GM12864 (cell line): ENCODE measurements at places on chromosomes 3 and 15.

- DNase-seq = no peak
These were observed 18.7 kb upstream of the TMEM41A start for GRCh38 chr3:185517387-185518130.

- DNase-seq = no peak
These were observed 70.9 kb downstream of the IGF1R start for GRCh38 chr15:98719137-98719740.

GRCh38 chr15:48426044-48426443 is 94.8 kb downstream of the DUT start:
- no peak for DNase-seq

DNA sequence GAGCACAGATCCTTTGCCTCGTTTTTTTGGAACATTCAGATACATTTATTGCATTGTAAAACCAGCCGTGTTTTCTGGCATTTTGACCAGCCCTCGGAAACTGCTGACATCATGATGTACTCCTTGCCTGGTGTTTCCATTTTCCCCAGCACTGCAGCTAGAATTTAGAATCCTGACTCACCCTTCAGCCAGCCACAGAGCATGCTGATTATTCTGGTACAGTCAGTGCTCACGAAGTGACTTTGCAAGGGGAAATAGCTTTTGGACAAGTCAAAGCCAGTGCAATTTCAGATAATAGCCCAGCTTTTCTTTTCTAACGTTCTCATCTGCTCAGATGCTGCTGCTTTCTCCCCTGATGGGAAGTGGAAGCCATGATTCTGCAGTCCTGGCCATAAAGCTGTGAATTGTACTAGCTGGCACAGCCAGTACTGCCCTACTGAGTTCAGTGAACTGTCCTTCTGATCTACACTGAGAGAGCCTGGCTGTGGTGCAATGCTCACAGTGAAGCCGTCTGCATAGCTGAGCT is 12.1 kb upstream of the CNBP start:
- DNase-seq = no peak

- DNase-seq = no peak
These were observed 52.7 kb upstream of the CMC1 start for GRCh38 chr3:28188686-28189085.

DNA sequence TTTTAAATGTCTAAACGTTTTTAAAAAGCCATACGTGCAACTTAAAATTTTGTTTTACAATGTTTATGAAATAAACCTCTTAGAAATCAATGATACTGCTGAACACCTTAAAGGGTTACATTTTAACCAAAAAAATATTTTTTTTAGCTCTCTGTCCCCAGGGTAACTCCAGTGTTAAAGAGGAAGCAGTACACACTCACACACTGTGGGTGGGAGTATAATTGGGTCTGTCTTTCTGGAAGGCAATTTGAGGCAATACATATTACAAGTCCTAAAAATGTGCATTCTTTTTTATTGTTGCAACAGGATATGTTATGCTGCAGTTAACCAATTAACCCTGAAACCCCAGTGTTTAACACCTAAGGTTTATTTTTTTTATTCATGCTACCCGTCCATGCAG is 34.1 kb downstream of the WHAMM start:
- no peak for DNase-seq

DNA sequence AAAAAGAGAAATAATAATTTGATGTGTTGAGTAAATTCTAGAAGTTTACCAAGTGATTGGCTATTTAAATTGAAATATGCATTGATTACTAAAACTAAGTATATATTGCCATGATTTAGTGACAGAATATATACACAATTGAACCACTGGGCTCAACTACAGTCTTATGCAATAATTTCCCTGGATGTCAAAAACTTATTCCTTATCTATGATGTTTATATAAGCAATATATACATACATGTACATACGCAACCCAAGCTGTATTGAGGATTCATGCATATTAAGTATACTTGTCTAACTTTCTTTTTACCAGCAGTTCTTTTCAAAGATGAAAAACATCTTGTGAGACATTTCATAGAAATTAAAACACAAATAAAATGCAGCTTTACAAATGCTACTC is 165.8 kb downstream of the ZIC4 start:
- no peak for DNase-seq

- DNase-seq = no peak
These were observed 12.8 kb downstream of the CPB1 start for GRCh38 chr3:148840451-148840850.

- DNase-seq = no peak
These were observed 59.2 kb upstream of the APEH start for GRCh38 chr3:49614936-49615335.

- no peak for DNase-seq
These were observed 212.7 kb downstream of the SHQ1 start for GRCh38 chr3:72635551-72635950.

DNA sequence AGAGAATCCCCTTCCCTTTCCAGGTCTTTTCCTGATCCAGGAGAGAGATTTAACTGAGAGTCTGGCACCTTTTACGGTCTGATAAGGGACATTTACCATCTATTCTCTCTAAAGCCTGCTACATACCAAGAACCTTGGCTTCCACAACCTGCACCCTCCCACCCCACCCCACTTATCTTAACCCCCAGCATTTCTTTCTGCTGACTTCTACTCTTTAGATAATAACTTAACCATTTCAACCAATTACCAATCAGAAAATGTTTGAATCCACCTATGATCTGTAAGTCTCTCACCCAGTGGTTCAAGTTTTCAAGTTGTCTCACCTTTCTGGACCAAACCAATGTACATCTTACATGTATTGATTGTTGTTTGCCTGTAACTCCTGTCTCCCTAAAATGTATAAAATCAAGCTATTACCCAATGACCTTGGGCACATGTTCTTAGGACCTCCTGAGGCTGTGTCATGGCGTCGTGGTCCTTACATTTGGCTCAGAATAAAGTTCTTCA is 74.0 kb downstream of the MCF2L2 start:
- no peak for DNase-seq

- DNase-seq = no peak
These were observed 7.0 kb downstream of the SUCLG2 start for GRCh38 chr3:67647390-67647878.

GRCh38 chr3:56881841-56882240 is 80.1 kb upstream of the ARHGEF3 start:
- no peak for DNase-seq

DNA sequence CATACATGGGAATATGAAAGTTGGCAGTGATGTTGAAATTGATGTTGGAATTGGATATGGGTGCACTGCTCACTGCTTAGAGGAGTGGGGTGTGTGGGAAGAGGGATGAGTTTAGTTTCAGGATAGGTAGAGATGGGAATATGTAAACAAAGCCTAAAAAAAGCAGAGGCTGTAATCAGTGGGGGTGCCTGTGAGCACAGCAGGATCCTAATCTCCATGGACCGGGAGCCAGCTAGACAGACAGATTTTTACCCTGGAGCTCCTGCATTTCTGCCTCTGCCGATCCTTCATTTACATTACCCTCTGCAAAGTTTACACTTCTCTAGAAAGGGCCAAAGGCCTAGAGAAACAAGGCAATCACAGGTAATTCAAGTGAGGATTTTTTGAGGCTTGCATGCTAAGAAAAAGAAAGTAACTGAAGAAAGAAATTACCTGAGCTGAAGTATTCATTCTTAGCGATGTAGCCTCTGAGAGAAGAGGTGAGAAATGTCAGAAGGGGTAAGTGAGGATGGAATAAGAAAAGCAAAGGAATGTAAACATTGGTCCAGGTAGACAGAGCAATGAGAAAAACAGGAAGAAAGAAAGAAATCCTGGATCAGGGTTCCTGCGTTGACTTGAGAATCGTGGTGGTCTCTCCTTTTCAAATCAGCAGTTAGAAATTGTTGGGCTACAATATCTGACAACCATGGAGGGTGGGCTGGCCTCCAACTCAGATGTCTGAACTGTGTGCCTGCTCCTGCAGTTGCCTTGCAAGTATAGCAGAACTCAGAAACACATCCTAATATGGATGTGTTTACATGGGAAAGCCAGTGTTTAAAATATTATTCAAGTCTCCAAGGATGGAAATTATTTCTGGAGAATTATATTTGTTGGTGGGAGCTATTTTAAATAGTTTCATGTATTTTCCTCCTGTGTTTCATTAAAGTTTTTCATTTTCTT is 79.8 kb downstream of the CRTC3 start:
- DNase-seq = no peak

DNA sequence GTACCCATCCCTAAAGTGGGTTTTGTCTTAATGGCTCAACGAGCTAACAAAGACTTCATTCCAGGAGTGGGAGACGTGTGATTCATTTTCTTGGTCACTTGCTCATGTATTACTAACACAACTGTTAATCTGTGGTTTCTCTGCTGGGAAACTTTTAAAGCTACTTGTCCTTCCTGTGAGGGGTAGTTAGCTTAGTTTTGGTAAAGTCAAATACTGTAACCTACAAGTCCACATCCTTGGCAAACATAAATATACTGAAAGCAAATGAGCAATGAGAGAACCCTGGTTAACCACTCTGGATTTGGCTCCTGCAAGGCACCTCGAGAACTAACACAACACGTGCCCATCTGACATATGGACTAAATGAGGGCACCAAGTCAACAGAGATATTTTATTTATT is 19.9 kb downstream of the NOX5 start:
- no peak for DNase-seq

DNA sequence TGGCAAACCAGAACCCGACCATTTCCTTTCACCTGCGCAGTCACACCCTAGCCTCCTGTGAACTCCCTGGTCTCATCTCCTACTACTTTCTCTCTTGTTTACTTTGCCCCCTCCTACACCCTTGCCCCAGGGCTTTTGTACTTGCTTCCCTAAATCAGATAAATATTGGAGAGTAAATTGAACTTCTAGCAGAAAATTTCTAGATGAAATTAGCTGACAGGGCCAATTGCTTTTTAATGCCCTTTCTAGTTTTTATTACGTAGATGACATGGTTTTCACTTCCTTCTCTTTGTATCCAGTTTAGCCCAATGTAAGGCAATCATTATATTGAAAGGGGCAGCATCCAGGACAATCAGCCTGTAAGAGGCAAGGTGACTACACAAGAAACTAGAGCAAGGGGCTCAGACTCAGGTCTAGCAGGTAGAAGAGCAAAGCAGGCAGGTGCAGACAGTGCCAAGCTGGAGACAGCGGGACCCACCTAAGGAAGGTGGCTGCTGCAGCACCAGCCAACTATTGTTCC is 56.2 kb upstream of the TOPAZ1 start:
- DNase-seq = no peak
